ENCODE measurements at places on chromosomes 2 and 18.

- no peak for DNase-seq
Measured at GRCh38 chr2:29001806-29002205, 20.7 kb downstream of the TOGARAM2 start.

DNA sequence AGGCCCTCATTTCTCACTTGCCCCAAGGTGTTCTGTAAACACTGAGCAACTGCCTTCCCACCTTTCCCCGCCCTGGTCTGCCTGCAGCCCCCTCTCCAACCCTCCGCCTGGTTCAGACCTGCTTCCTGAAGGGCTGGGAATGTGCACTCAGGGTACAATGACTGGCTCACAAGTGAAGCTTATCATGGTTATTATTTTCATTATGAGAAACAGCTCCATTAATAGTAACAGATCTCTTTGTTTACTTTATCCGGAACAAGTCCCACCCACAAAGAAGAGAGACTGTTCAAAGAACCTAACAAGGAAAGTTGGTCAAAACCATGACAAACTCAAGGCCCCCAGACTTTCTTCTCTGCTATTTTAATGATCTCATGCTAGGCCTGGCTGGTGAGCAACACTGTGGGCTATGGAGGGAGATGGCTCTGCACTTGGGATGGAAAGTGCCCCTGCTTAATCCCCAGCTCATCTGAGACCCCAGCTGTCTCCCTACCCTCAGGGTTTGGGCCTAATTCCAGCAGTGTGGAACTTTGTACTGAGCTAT lies 36.7 kb downstream of the ARHGAP25 start:
- no peak for DNase-seq

DNA sequence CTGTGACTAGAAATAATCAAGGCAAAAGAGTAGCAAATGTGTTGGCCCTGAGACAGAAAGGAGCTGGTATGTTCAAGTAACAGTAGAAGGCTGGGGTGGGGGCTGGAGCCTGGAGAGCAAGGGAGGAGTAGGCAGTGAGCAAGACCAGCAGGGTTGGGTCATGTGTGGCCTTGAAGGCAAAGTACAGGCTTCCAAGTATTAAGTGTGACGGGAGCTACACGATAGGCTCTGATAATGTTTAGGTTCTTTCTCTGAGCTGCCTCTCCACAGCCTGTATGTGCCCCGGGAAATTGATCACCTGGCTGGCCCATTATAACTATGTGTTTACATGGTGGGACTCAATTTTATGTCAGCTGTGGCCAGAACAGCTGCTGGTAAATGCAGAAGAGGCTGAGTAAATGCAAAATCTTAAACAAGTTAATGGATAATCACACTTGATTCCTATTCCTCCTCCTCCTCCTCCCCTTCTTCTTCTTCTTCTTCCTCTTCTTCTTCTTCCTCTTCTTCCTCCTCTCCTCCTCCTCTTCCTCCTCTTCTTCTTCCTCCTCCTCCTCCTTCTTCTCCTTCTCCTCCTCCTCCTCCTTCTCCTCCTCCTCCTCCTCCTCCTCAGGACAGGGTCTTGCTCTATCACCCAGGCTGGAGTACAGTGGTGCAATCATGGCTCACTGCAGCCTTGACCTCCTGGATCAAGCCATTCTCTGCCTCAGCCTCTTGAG lies 9.3 kb downstream of the IL1F10 start:
- DNase-seq: no peak

DNA sequence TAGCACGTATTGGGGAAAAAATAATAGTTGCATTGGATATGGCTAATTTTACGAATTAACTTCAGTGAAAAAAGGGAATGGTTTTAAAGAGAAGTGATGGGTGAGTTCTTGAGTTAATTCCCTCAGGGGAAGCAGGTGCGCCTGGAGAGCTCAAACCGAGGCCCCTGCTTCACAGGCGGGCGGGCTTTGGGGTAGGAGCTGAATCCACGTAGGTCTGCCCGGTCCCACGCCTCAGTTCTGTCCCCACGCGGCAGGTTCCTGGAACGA lies 44.1 kb downstream of the GORASP2 start:
- no peak for DNase-seq

- DNase-seq: no peak
Measured at GRCh38 chr18:49874238-49874637, 60.9 kb upstream of the ACAA2 start.

DNA sequence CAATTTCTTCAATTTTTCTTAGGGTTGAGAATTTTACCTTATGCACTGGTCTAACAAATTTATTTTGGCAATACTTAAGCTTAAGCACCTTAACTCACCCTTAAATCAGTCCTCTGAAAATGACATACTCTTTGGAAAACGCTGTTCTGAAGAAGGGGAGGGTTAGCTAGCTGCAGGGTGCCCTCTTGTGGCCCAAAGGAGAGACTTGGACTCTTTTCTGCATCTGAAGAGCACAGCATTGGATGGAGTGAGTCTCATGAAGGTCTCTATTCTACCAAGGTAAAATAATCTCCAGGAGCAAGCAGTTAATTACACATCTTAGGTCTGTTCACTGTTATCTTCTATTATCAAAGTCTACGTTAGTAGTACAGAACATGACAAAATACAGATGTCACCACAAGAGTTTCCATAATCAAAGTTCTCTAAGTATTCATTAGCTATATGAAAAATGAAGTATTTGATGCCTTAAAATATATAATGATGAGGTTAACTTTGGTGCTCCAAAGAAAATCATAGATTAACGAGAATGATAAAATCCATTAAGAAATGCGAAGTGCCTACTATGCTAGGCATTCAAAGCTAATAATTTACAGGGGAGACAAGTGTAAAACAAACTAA lies 24.4 kb downstream of the PUM2 start:
- DNase-seq: peak; percentile 31

- no peak for DNase-seq
Measured at GRCh38 chr2:9993488-9994165, 42.1 kb downstream of the GRHL1 start.

DNA sequence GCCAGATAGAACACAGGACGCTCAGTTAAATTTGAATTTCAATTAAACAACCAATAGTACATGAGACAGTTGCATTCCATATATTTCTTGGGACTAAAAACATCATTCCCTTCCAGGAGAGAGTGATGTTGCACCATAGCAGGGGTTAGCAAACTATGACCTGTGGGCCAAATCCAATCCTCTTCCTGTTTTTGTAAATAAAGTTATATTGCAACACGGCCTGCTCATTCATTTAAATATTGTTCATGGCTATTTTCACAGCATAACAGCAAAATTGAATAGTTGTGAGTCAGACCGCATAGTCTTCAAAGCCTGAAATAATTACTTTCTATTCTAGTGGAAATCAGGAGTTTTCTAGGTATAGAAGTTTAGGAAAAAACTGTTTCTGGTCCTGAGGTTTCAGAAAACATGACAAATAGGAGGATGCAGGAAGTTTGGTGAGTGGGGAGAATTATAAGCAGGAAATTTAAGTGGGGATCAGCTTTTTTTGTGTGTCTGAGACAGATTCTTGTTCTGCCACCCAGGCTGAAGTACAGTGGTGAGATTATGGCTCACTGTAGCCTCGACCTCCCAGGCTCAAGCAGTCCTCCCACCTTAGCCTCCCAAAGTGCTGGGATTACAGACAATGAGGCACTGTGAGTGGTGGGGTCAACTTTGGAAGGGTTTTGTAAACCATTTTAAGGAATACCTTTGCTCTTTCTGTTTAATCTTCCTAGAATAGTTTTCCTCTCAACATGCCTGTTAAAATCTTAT lies 131.5 kb downstream of the SOCS6 start:
- DNase-seq: no peak

DNA sequence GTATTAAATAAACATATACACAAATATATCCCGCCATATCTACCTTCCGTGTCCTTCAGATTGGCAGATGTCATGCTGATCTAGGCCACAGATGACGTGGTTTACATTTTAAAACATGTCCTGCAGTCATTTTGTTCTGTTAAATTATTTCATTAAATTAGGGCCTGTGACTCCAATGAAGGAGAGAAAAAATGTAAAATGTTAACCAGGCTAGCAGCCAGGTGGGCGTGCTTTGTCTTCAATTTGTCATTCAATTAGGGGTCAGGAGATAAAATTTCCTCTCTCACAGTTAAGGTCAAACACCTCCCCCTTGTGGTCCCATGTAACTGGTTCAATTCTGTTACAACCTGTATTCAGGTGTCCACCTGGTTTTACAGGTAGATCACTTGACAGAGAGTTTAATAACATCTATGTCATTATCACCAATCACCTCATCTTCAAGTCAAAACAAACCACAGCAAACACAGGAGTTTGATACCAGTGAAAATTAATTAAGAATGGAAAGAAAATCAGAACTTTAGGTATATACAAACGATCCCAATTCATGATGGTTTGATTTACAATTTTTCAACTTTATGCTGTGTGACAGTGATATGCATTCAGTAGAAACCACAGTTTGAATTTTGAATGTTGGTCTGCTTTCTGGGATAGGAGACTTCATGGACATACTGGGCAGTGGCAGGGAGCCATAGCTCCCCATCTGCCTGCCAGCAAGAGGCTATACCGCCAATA lies 339.4 kb downstream of the CMPK2 start:
- DNase-seq: no peak

DNA sequence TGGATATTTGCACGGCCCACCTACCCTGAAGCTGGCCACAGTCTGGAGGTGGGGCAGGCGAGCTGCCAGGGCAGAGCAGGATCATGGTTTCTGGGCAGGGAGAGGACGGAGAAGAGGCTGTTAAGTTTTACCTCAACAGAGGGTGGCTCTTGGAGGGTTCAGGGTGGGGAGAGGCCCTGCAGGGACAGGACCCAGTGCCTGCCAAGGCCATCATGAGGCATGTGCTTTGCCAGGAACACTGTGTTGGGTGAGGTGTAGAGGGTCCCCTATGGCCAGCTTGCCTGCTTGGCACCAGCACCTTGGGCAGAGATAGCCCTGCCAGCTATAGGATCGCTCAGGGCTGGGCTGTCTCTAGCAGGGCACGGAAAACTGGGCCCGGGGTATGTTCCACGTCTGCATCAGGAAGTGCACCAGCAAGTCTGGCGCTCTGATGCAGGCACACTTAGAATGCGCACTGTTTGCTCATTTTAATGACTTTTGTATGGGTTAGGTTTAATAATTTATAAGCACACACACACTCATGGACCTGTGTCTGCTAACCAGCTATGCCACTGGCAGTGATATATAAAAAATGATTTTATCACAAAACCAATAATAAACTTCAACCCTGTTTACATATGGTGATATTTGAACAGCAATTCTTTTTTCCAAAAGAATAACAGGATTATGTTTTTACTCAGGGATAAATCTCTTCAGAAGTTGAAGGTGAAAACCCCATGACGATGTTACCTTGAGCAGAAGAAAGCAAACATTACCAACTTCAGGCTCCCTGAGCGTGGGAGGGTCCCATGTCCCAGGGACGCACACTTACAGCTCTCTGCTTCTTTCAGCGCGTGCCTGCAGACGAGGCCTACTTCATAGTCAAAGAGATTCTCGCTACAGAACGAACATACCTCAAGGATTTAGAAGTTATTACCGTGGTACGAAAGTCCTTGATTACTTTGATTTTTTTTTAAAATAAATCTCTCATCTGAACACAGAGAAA lies 46.4 kb downstream of the STK25 start:
- no peak for DNase-seq

DNA sequence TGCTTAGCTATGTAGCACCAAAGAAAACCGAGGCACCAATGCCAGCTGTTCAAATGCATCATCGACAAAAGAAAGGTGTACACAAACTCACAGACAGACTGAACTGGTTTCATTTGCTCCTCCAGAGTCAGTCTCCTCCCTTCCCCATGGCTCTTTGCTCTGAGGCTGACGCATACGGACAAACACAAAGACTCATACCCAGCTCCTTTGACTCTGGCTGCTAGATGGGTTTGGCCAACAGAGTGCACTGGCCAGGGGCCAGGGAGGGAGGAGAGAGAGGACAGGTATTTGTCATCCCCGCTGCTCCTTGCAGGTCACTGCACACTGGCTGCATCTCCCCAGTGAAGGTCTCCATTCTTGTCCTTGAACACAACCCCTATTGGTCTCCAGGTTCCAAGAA lies 40.7 kb downstream of the DNER start:
- no peak for DNase-seq

DNA sequence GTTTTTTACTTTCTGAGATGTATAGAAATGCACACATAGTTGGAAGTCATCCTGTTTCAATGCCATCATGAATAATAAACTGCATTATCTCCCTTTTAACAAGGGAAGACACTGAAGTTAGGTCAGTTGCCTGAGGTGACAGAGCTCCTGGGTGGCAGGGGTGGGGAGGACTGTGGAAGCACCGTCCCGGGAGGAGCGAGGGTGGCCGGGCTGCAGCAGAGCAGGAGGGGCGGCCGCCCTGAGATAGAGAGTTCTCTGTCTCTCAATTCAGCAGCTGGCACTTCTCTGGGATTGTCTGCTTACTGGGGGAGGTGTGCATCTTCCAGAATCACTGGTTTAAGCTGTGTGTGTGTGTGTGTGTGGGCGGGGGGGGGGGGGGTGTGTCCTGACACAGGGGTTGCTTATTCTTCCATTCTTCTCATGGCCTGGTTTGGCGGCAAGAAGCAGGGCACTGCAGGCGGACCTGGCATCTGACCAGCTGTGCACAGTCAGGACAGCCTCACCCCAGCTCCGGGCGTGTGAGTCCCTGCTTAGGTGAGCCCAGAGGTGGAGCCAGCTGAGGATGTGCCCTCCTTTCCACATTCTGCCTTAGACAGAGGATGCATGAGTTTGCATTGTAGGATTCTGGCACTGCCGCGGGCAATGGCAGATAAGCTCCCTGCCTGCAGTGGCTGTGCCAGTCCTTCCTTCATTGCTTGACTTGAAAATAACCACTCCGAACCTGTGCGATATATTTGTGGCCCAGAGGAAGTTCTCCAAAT lies 40.4 kb downstream of the VWA3B start:
- no peak for DNase-seq

- peak; percentile 16 for DNase-seq
Measured at GRCh38 chr2:23566241-23567142, 181.5 kb downstream of the KLHL29 start.

GRCh38 chr2:169031202-169031601 lies at the start of gene ABCB11:
Gene ABCB11, minus strand, starts transcription at chr2:169031324. Its CDS starts 13,199 bp downstream, at chr2:169018125.
- DNase-seq: no peak

DNA sequence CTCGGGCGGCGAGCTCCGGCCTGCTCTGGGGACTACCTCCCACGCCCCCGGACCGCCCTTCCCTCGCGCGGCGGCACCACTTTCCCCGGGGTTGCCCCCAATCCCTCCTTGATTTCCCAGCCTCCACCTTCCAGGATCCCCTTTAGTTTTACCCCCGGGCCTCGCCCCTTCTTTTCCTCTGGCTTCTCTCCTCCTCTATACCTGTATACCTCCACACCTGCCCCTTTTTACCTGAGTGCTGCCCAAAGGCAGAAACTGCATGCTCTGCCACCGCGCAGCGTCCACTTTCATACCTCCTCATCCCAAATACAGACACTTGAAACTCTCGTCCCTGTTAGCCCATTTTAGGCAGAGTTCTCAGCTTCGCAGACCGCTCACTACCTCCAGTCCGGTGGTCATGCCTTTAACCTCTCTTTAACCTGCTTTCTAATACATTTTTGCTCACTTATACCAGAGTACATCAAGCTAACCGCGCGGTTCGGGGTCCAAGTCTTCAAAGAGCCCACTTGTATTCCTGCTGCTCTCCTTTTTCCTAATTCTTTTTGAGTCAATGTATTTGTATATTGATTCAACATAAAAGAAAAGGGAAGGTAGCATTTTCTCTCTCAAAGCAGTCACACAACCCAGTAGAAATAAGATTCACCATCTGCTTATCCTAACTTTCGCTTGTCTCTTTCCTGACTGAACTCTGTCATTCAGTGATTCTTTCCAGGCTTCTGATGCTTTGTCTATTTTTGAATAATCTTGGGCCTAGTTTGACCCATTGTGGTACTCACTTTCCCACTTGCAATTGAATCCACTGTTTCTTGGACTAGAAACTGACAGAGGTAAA lies 901 bp downstream of the SPOPL start:
- no peak for DNase-seq

Measured in stimulated activated naive CD8-positive, alpha-beta T cell treated with anti-CD3 and anti-CD28 coated beads, Interleukin-15, amount 100 ng/mL, for 72 hours (primary cell).